OCI-M1 (cell line): ENCODE measurements at places on chromosomes 7 and 10.

GRCh38 chr7:112411186-112411795 lies 39.0 kb upstream of the IFRD1 start:
- DNase-seq: peak; percentile 24

DNA sequence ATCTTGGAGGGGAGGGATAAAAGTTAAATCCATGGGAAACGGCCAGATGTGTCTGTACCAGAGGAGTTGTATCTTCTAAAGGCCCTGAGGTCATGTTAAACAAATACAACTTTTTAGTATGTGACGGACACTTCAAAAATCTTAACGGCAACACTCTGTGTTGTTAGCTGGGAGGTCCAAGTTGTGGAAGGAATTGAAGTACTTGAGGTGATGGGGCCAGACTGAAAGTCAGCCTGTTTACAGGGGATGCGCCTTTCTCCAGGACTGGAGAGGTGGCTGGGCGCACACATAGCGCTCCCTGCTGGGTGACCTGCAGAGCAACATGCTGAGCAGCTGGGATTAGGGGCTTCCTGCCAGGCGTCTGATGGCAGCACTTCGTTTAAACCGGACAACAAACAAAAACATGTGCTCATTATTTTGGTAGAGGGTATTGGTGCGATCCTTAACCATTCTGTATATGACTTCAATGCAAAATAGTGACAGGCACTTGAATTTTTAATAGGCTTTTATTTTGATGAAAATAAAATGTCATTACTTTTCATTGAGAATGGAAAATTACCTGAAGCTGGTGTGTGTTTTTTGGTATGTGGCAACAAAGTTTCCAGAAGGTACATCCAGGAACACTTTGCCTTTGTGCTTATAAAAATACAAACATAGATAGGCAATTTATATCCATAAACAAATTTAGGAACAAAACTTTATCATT lies 198.2 kb downstream of the MLLT10 start:
- peak; percentile 76 for DNase-seq

DNA sequence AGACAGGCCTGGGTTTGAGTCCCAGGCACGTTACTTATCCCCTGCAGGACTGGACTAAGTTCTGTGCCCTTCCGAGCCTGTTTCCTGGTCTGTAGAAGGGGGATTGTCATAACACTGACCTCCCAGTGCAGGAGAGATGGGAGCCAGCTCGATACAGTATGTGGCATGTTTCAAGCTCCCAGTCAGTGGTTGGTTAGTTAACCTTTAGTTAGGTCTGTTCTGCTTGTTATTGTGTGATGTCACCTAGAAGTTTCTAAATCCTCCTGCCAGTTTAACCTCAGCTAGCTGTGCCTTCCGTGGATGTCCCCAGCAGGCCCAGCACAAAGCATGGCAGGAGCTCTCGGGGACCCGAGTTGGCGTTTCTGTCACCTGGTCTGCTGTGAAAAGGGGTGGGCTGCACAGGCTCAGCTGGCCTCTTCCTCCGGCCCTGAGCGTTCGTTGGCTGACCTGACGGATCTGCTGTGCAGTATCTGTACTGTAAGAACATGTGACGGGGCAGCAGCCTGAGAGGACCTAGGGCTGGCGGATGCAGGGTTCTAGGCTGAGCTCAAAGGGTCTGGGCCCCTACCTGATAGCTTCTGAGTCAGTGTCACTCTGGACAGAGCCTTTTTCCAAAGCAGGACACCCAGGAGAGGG lies 53.0 kb downstream of the SPOCK2 start:
- DNase-seq: no peak

DNA sequence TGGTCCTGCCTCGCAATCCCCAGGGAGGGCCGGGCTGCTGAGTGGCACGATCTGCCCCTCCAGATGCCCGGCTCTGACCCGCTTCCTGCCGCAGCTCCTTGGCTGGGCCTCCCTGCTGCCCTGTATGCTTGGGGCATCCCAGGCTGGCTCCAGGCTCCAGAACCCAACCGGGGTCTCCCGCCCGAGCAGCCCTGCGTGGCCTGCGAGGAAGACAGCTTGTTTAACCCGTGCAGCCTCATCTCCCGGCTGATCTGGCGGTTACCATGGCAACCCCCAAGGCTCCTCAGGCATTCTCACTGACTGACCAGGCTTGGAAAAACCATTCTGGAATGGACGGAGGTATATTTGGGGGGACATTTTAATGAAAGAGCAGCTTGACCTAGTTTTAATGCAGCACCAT lies 232.4 kb upstream of the MYO3A start:
- DNase-seq: no peak

GRCh38 chr7:130951976-130952876 lies 218.2 kb upstream of the KLF14 start:
- DNase-seq: no peak
